Colonic mucosa (tissue), 4 donors: ENCODE measurements at places on chromosomes 7 and 10. TPM values are rescaled to one million over a fixed set of nuclear protein-coding genes. Genes with fewer than 3 reads are reported as not detected.

- no peak for DNase-seq
- peak overlapping the region; percentile 45 for H3K4me3 ChIP-seq
- H3K27ac ChIP-seq, result peak overlapping the region; percentile 69
- H3K4me1 ChIP-seq, result no peaks in the 10 kb centered on the region
Observed at GRCh38 chr7:124930173-124930623, 573 bp upstream of the POT1 start.

The SPDYE11 gene
- not detected for total RNA-seq

GRCh38 chr7:81693080-81693479 lies 76.8 kb downstream of the HGF start:
- no peak overlapping the region for H3K4me3 ChIP-seq
- no peaks in the 10 kb centered on the region for H3K27me3 ChIP-seq
- no peak for DNase-seq
- H3K27ac ChIP-seq, result no peak overlapping the region
- H3K4me1 ChIP-seq, result no peaks in the 10 kb centered on the region

- peak overlapping the region; percentile 95 for H3K4me3 ChIP-seq
- peak overlapping the region; percentile 97 for H3K27ac ChIP-seq
- no peaks in the 10 kb centered on the region for H3K4me1 ChIP-seq
Observed at GRCh38 chr10:133309720-133310398, 1.1 kb downstream of the ZNF511 start.

- no peaks in the 10 kb centered on the region for H3K27me3 ChIP-seq
- no peak overlapping the region for H3K4me3 ChIP-seq
- DNase-seq, result peak; percentile 17
- H3K27ac ChIP-seq, result no peak overlapping the region
- no peaks in the 10 kb centered on the region for H3K36me3 ChIP-seq
Observed at GRCh38 chr7:43779045-43779812, 20.7 kb downstream of the BLVRA start.

The BRAF gene
- total RNA-seq, result 19.8 TPM

DNA sequence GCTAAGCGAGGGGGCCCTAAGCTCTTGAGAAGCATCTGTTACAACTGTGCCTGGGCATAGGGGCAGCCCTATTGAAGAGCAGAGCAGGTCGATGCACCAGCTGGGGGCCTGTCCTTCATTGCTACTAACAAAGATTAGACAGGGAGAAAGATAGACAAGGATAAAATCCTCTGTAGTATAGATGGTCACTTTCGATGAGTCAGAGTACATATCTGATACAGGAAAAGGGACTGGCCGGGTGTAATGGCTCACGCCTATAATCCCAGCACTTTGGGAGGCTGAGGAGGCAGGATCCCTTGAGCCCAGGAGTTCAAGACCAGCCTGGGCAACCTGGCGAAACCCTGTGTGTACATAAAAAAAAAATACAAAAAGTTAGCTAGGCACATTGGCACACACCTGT lies 13.6 kb downstream of the OPTN start:
- no peak overlapping the region for H3K4me3 ChIP-seq
- no peak for DNase-seq
- no peak overlapping the region for H3K27ac ChIP-seq
- no peaks in the 10 kb centered on the region for H3K4me1 ChIP-seq
- peaks cover 4% of the 10 kb centered on the region for H3K36me3 ChIP-seq

The ATOH7 gene
- 0.17 TPM for total RNA-seq

GRCh38 chr7:135599471-135599870 lies 41.8 kb downstream of the NUP205 start:
- no peaks in the 10 kb centered on the region for H3K36me3 ChIP-seq
- DNase-seq, result no peak
- no peak overlapping the region for H3K4me3 ChIP-seq
- no peaks in the 10 kb centered on the region for H3K27me3 ChIP-seq
- no peak overlapping the region for H3K27ac ChIP-seq
- H3K4me1 ChIP-seq, result no peaks in the 10 kb centered on the region

The ASB10 gene
- total RNA-seq, result not detected

GRCh38 chr7:92806496-92806895 lies 29.9 kb downstream of the CDK6 start:
- H3K27ac ChIP-seq, result no peak overlapping the region
- no peaks in the 10 kb centered on the region for H3K36me3 ChIP-seq
- H3K27me3 ChIP-seq, result no peaks in the 10 kb centered on the region
- H3K4me1 ChIP-seq, result peaks cover 12% of the 10 kb centered on the region
- DNase-seq, result no peak

DNA sequence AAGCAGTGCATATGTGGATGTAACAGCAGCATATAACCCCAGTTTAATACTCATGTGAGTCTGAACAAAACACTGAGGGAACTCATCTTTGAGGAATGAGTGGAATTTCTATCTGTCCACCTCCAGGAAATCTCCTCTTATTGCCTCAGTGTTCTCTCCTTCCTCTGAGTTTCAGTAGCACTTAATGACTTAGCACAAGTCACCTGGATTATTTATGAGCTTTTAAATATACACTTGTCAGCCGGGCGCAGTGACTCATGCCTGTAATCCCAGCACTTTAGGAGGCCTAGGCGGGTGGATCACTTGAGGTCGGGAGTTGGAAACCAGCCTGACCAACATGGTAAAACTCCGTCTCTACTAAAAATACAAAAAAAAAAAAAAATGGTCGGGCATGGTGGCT lies 4.3 kb downstream of the LRRC20 start:
- no peak overlapping the region for H3K27ac ChIP-seq
- H3K36me3 ChIP-seq, result no peaks in the 10 kb centered on the region
- H3K27me3 ChIP-seq, result no peaks in the 10 kb centered on the region

DNA sequence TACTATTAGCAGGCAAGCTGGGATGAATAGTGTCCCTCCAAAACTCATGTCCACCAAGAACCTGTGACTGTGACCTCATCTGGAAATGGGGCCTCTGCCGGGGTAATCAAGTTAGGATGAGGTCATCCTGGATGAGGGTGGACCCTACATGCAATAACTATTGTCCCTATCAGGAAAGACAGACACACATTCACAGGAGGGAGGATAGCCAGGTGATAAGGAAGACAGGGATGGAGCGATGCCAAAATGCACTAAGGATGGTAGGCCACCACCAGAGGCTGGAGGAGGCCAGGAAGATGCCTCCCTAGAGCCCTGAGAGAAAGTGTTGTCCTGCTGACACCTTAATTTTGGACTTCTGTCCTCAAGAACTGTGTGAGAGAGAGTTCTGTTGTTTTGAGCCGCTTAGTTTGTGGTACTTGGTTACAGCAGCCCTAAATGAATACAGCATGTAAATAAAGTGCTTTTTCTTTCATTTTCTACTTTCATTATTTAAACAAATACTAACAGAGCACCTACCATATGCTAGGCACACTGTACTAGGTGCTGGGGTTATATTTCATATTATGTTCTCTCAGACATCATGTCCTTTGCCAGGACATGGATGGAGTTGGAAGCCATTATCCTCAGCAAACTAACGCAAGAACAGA lies 111.9 kb downstream of the USP6NL start:
- H3K4me3 ChIP-seq, result no peak overlapping the region
- H3K27me3 ChIP-seq, result no peaks in the 10 kb centered on the region
- H3K4me1 ChIP-seq, result no peaks in the 10 kb centered on the region
- H3K36me3 ChIP-seq, result no peaks in the 10 kb centered on the region
- DNase-seq, result no peak
- no peak overlapping the region for H3K27ac ChIP-seq

The CPN1 gene
- total RNA-seq, result not detected
